Peyer's patch (tissue), 4 donors: ENCODE measurements at places on chromosomes 5 and 9. TPM values are rescaled to one million over a fixed set of nuclear protein-coding genes. Genes with fewer than 3 reads are reported as not detected.

SLCO6A1 gene
- total RNA-seq: not detected

PCDH1 gene
- 169 TPM for total RNA-seq

GNA14 gene
- 12.4 TPM for total RNA-seq

ACOT12 gene
- total RNA-seq: not detected

NIPAL4 gene
- total RNA-seq: not detected

DNA sequence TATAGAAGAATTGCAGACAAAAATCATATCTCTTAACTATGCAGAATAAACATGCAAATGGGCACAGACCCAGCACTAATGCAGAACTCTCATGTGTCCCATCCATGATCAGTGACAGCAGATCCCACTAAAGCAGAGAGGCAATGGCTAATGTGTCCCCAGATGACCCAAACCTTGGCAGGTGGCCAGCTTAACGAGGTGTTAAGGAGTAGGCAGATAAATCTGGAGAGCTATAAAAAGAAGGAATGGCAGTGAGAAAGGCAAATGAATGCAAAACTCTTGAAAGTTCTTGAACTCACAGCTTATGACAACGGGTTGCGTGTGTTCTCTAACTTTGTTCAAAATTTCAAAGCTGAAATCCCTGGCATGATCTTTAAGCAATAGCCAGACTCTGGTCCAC lies 265.4 kb downstream of the RASEF start:
- DNase-seq: no peak

DNA sequence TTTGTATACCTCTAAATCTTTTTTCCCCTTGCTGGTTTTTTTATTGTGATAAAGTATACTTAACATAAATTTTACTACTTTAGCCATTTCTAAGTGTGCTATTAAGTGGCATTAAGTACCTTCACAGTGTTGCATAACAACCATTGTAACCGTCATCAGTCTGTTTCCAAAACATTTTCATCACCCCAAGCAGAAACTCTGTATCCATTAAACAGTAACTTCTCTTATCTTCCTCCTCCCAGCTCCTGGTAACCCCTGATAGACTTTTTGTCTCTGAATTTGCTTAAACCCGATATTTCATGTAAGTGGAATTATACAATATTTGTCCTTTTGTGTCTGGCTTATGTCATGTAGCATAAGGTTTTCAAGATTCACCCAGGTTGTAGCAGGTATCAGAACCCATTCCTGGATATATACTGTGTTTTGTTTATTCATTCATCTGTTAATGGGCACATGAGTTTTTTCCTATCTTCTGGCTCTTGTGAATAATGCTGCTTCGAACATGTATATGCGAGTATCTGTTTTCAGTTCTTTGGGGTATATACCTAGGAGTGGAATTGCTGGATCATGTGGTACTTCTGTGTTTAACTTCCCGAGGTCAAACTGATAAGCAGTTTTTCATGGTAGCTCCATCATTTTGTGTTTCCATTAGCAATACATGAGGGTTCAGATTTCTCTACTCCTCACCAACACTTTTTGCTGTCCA lies 66.4 kb downstream of the EHMT1 start:
- DNase-seq: no peak

DNA sequence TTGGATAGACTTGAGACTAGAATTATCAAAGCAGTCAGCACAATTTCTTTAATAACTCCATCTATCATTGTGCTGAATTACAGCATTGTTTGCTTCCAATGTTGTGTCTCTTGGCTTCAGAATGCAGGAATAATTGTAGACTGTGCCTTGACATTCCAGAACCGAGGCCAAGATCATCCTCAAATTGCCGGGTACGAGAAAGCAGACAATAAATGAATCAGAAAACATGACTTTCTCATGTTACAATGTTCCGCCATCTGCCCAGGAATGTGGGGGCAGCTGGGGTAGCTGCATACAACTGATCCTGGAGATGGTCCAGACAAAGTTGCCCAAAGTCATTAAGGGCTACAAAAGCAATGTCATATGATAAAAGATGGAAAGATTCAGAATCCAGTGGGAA lies 206.2 kb upstream of the SGCD start:
- DNase-seq: no peak

GRCh38 chr5:45737153-45737552 lies 41.0 kb upstream of the HCN1 start:
- no peak for DNase-seq

DNA sequence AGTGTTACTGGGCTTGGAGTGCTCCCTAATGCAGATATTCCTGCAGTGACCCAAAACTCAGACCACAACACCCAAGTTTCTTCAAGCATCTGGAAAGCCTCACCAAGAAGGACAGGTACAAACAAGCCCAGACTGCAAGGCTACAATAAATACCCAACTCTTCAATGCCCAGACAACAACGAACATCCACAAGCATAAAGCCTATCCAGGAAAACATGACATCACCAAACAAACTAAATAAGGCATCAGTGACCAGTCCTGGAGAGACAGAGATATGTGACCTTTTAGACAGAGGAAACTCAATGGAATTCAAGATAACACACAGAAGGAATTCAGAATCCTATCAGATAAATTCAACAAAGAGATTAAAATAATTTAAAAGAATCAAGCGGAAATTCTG lies 605.6 kb downstream of the PDE4D start:
- no peak for DNase-seq

DNA sequence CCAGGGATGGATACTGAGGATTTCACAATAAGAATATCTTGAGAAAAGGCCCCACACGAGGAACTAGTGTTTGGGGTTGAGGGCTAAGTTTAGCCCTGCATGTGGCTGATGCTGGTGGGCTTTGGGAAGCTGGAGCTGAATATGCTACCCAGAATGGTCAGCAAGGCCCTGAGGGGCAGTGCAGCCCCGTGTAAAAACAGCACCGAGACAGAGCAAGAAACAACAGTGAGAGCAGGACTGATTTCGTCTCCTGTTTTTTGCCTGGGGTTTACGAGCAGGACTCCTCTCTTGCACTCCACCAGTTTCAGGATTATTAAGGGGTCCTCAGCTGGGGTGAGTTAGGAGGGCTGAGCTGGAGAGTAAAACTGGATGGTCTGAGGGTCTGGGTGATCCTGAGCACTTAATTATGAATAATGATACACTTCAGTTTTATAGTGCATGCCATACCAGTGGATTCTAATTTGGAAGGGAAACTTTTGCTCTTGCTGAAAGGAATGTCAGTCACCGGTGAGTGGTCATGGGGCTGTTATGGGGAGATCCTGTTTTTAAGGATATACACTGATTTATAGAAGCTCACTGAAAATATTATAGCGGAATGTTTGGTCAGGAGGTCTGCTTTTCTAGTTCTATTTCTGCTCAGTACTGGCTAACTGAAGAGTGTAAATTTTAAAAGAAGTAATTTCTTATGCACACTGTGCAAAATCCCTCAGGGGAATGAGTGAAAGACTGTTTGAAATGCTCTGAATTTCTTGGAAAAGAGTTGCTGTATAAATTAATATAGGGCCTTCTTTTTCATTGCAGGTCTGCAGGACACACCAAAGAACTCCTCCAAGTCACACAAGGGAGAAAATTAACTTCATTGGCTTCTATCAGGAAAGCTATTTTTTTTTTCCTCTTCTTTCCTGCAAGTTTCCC lies 42.7 kb upstream of the NFIB start:
- DNase-seq: no peak

- DNase-seq: no peak
Observed at GRCh38 chr5:157842185-157842584, 16.8 kb downstream of the CLINT1 start.

DNA sequence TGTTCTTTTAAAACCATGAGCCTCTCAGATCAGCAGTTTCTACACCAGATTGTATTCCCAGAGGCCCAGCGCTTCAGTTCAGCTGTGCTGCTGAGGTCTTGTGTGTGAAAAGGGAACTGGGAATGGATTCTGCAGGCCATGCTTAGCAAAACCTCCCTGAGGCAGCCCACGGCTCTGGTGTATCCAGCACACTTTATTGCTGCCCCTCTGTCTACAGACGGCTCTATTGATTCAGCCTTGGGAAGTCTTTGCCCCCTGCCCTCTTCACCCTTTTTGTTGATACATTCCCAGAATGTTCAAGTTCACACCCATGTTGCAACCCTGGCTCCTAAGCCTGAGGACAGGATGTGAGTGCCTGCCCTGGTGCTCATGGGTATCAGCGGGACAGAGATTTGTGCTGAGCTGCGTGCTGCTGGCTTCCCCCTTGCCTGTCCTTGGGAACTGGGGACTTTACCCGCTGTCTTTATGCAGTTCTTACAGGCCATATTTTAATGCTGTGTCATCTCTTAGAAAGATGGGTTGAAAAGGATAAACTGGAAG lies 37.3 kb downstream of the ARHGAP26 start:
- no peak for DNase-seq

DNA sequence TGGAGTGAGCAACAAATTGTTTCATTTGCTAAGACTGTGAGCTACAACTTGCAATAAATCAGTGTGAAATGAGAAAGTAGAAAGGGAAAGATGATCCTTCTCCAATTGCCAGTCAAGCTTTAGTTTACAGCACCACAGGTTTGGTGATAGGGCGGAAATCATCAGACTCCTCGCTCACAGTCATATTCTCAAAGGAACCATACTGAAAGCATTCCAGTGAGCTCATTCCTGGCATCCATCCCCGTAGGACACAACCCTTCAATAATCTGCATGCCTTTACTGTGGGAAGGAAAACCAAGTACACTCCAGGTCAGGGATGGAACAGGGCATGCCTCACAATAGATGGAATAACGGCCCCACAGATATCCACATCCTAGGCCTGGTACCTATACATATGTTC lies 80.7 kb downstream of the FSTL4 start:
- no peak for DNase-seq

DNA sequence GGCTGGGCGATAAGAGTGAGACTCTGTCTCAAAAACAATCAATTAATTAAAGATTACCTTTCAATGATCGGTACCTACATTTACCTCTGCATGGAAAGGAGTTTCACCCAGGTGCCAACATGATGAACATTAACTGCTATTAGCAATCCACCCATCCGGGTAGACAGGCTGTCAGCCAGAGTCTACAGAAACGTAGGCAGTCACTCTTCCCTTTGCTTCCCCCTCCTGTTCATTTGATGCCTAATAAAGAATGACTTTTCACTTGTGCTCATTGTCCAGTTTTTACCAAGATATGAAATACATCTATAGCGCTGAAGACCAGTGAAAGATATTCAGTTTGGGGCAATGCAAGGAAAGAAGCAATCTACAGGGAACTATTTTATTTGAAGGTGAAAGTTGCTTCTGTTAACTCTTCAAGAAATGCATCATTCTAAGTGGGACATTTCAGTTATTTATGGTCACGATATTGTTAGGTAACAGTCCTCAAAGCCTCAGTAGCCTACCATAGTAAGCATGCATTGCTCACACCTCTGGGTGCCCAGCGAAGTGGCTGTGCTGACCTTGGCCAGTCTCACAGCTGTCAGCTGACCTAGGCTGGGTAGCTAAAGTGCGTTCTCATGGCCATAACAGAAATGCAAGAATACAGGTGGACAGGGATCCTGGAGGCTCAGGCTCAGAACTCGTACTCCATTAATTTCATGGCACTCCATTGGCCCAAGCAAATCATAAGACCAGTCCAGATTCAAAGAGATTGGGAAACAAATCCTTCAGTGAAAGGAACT lies 87.2 kb upstream of the DMRT1 start:
- no peak for DNase-seq

GRCh38 chr5:39076757-39077728 lies 2.8 kb upstream of the RICTOR start:
- DNase-seq: no peak

- DNase-seq: no peak
Observed at GRCh38 chr5:165138236-165138635, 1632.8 kb downstream of the MAT2B start.

DNA sequence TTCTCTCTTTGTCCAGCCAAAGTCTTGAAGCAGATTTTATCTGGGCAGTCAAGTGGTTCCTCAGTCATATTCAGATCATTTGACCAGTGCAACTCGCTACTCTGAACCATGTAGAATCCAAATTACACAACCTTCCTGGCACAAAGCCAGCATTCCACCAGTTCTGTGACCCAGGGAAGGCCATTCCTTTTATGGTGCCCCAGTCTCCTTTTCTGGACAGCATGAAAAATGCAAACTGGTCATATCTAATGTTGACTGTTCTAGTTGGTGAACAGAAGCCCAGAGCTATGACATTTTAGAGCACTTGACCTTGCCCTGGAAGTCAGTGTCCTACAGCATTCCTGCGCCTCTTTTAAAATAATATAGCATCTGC lies 364.6 kb downstream of the BRINP1 start:
- no peak for DNase-seq

DNA sequence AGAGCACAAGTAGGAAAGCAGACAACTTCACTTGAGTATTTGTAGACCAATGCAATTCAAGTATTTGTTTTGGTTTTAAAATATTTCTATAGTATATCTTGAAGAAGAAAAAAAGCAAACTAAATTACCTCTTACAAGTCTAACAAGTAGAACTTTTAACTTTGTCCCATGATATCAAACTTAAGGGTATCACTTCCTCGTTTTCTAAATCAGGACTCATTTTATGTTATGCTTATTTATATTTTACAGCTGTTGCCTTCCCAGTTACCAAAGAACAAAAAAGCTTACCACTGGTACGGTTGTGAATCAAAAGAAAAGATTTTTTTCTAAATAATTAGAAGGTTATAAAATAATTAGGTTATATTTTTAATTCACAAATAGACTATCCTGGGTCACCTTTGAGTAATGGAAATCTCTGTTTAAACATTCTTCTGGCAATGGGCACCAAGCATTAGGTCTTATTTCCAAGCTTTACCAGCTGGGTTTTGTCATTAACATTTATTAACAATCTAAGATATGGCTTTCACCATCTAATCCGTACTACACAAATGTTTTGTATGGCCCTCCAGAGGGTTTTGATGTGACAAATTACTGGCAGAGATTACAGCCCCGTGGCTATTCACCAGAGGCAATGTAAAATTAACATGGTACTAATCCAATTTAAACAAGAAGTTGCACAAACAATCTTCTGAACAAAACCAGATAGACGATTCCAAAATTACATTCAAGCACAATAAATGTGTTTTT lies 63.6 kb downstream of the CEP120 start:
- no peak for DNase-seq

GRCh38 chr9:126474206-126474765 lies 139.4 kb upstream of the LMX1B start:
- DNase-seq: no peak

DNA sequence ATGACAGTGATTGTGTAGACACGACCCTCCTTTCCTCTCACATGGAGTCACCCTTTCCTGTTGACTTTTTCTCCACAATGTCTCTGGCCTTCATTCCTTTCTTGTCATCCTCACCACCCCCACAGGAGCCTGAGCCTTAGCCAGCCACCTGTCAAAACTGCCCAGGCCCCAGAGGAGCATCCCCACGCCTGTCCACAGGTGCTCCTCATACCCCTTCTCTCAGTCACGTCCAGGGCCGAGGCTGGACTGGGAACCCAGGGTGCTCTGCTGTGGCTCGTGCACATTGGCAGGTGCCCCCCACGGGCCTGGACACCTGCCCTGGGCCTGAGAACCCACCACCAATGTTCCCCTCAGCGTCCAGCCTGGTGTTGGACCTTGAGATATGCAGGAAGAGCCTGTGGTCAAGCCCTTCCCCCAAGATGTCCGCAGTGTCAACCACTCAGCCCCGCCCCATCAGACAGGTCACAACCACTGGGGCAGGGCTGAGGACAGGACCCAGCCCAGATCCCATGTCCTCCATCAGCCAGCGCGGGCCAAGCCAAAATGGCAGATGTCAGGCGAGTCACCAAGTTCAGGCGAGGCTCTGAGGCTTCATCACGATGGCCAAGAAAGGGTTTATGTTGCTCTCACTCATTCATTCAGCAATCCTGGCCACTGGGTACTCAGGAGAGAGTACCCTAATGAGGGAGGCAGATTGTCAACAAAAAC lies 65.8 kb upstream of the STXBP1 start:
- DNase-seq: no peak
